ENCODE measurements at places on chromosomes 13 and 19. TPM values are rescaled to one million over a fixed set of nuclear protein-coding genes. Genes with fewer than 3 reads are reported as not detected.

GRCh38 chr13:113833111-113833830 lies 30.6 kb downstream of the GAS6 start:
- no peak for DNase-seq

- DNase-seq = no peak
Measured at GRCh38 chr13:37211487-37211886, 106.0 kb upstream of the CSNK1A1L start.

The NUFIP1 gene
- total RNA-seq = 1.1 TPM

GRCh38 chr19:29497241-29497640 lies 28.6 kb upstream of the VSTM2B start:
- DNase-seq = no peak

- DNase-seq = no peak
Measured at GRCh38 chr19:46716672-46717033, 261 bp downstream of the PRKD2 start.

GRCh38 chr13:110812121-110812868 lies 98.8 kb downstream of the ING1 start:
- DNase-seq = no peak

DNA sequence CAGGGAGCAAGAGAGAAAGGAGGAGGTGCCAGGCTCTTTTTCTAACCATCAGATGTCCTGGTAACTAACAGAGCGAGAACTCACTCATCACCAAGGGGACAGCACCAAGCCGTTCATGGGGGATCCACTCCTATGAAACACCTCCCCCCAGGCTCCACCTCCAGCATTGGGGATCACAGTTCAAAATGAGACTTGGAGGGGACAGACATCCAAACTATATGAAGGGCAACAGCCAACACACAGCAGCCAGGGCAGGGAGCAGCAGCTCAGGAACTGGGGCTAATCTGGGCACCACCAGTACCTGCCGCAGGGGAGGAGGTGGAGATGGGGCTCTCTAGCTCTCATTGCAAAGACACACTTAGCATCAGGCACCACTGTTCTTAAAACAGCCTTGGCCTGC lies 34.3 kb upstream of the VSTM2B start:
- DNase-seq = no peak

- DNase-seq = peak; percentile 45
Measured at GRCh38 chr19:42286349-42287016, 15.4 kb upstream of the PRR19 start.

- no peak for DNase-seq
Measured at GRCh38 chr13:71291842-71292146, 575.2 kb downstream of the DACH1 start.

The KLK3 gene
- not detected for total RNA-seq

- DNase-seq = no peak
Measured at GRCh38 chr13:46663206-46664037, 110.5 kb downstream of the LRCH1 start.

The RPS19 gene
- total RNA-seq = 498 TPM

Data from right lobe of liver (tissue), 6 donors.